Lung microvascular endothelial cell (primary cell): ENCODE measurements at places on chromosomes 1 and 21. TPM values are rescaled to one million over a fixed set of nuclear protein-coding genes. Genes with fewer than 3 reads are reported as not detected.
A peak's percentile ranks its signal among the peaks of the same experiment; 100 is the strongest.

GRCh38 chr1:61670445-61670844 lies 54.5 kb downstream of the TM2D1 start:
- DNase-seq: no peak

DNA sequence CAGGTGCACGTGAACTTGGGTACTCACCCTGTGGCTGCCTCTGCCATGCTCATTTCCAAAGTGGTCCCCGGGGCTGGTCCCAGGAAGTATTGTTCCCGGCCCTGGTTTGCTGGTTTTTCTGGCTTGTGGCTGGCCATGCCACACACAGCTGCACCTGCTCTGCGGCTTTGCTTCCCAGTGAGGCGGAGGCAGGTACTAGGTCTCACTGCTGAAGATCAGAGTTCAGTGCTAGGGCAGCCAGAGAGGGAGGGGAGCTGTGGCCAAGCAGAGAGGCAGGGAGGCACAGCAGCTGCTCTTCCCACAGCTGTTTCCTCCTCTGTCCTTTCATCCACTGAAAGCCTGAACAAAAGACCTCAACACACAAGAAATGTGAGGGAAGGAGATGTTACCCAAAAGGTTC lies 30.5 kb downstream of the ENO1 start:
- DNase-seq: no peak

The OR2G6 gene
- not detected in 2 replicates for total RNA-seq

DNA sequence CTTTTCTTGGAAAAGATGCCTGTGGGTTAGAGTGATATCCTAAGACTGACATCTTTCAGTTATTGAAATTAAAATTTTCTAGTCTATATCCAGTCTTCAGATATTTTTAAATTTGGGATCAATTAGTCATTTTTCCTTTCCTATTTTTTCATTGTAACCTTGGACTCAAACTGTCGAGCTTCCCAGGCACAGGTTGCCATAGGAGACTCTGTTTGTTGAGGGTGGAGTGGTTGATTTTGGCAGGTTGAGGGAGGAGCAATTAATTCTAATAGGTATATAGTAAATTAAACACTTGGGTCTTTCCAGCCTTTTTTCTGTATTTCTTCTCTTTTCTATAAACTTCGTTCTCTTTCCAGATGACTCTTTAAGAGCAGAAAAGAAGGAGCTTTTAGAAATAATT lies 326.8 kb downstream of the ASTN1 start:
- no peak for DNase-seq

The PTGFRN gene
- 98.2 and 146 TPM in 2 replicates for total RNA-seq

DNA sequence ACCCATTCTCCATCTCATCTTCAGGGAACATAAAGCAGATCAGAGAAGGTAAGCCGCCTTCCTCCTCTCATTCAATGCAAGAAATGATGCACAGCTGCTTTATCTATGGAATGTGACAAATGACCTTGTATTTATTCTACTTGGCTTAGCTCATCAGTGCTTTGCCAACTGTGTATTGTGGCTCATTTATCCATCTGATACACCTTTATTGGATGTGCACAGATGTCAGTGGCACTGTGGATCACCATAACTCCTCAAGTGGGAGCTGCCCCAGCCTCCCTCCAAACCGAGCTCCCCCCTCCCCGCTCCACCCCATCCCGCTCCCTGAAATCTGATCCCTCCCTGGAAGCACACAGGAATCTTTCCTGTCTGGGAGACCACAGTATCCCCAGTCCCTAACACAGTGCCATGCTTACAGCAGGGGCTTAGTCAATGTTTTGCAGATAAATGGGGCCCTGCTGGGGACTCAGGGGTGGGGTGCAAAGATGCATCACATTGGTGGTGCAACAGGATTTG lies 156.0 kb upstream of the RAB4A start:
- DNase-seq: no peak

GRCh38 chr1:196027127-196027526 lies 581.1 kb downstream of the KCNT2 start:
- DNase-seq: no peak

The IGSF3 gene
- 12.4 and 27.2 TPM in 2 replicates for total RNA-seq

- peak; percentile 52 for DNase-seq
Measured at GRCh38 chr1:213983493-213984386, 4.0 kb upstream of the PROX1 start.

GRCh38 chr1:79852004-79852403 lies 845.5 kb upstream of the ADGRL4 start:
- DNase-seq: no peak

The LACTBL1 gene
- total RNA-seq: not detected in 2 replicates

DNA sequence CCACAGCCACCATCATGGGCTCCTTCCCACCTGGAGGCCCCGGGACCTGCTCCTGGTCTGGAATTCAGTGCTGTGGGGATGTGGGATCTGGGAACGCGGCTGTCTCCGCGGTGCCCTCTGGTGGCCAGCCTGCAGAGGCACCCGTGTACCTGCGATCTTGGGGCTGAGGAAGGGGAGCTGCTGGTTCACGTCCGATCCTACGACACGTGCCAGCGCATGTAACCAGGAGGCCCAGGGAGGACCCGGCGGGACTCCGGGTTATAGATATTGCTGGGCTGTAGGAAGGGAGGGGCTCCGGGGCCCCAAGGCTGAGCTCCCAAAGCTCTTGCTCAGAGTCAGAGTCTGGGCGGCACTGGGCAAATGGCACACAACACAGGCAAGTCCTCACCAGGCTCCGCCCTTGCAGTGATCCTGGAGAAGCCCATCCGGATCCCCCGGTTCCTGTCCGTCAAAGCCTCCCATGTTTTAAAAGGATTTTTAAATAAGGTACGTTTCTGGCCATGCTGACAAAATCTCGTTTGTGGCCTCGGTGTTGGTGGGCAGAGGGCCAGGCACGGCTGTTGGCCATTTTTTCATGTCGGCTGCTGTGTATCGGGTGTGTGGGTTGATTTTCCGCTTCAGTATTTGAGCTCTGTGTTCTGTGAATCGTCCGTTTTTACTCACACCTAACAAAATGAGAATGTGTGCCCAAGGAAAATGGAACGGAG lies 20.1 kb downstream of the FAAP20 start:
- DNase-seq: peak; percentile 65

The NFASC gene
- under 0.01 TPM in 2 replicates for total RNA-seq

DNA sequence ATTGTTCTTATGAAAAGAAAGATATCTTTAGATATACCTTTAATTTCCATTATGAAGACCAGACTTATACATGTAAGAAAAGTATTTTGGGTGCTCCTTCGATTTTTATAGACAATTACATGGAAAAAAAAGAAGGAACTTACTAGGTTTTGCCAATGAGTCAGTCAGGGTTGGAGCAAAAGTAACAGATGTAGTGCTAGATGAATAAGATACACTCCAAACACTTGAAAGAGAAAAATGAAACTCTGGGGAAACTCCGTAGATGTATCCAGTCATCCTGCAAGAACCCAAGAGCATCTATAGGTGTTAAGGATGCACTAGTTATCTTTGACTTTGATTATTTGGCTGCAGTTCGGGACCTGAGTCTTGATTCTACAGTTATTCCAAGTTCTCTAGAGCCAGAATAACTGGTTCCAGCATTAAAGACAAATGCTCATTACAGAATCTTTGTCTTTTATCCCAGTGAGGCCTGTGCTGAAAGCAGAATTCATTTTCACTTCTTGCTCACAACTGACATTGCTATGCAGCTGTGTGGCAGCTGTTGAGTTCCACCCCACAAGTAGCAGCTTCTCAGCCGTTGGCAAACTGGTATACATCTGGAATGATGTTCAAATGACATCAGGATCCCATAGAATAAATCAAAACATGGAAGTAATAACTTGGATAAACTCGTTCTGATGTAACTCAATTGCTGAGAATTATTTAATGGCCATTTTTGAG lies 326.1 kb downstream of the ASTN1 start:
- no peak for DNase-seq

- peak; percentile 14 for DNase-seq
Measured at GRCh38 chr1:222754366-222755139, 17.6 kb downstream of the FAM177B start.

DNA sequence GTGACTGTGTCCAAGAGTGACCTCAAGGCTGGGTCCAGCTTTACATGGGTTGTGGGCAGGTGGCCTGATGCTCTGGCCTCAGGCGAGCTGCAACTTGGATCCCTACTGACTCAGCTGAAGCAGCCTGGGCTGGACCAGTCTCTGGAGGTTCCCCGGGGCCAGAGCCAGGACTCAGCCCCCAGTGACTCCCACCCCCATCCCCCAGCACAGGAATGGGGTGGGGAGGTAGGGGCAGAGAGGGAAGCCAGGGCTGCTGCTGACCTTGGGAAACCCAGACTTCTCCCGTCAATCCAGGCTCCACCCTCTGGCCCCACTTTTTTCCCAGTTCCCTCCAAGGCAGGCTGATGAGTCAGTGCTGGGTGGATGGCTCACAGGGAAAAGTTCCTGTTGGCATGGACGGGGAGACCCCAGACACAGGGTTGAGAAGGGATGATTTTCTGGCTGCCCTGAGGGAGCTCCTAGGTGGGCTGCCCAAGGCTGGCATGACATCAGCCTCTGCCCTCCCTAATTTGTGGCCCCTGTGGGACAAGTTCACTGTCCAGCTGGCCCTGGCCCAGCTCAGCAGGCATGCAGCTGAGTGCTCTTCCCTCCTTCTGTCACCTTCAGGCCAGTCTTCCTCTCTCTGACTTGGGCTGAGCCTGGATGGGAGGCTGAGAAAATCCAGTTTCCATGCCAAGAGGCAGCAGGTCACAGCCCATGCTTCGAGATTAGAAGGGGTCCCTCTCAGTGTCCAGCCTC lies 2.2 kb downstream of the ZC3H12A start:
- peak; percentile 49 for DNase-seq

DNA sequence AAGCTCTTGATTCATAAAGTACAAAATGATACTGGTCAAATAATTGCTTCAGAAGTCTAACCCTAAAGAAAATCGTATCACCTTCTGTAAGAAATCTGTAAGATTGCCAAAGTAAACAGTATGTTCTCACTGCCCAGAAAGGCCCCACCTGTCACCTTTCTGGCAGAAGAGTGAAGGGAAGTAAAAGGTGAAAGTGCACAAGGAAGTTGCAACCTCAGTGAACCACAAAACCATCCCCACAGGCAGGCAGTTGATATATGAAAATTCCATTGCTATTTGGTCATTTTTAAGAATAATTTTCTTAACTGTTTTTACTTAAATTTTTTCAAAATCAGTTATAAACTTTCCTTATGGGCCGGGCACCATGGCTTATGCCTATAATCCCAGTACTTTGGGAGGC lies 48.5 kb upstream of the FBXO28 start:
- DNase-seq: peak; percentile 47

- DNase-seq: no peak
Measured at GRCh38 chr1:32894681-32895080, 6.5 kb downstream of the TMEM54 start.

- DNase-seq: no peak
Measured at GRCh38 chr1:109761227-109762038, 2.3 kb downstream of the EPS8L3 start.

The BSDC1 gene
- total RNA-seq: 29.6 and 50.2 TPM in 2 replicates

The HYI gene
- total RNA-seq: 80.0 and 147 TPM in 2 replicates

- peak; percentile 96 for DNase-seq
Measured at GRCh38 chr21:32597205-32597604, 11.9 kb upstream of the TCP10L start.

The COL11A1 gene
- not detected in 2 replicates for total RNA-seq

- DNase-seq: no peak
Measured at GRCh38 chr1:208243527-208243966, 637 bp downstream of the PLXNA2 start.

The AADACL3 gene
- total RNA-seq: not detected in 2 replicates

GRCh38 chr1:210233495-210234328 lies 1.1 kb downstream of the SERTAD4 start:
- no peak for DNase-seq

- DNase-seq: no peak
Measured at GRCh38 chr1:36486439-36487335, 4.0 kb upstream of the CSF3R start.

DNA sequence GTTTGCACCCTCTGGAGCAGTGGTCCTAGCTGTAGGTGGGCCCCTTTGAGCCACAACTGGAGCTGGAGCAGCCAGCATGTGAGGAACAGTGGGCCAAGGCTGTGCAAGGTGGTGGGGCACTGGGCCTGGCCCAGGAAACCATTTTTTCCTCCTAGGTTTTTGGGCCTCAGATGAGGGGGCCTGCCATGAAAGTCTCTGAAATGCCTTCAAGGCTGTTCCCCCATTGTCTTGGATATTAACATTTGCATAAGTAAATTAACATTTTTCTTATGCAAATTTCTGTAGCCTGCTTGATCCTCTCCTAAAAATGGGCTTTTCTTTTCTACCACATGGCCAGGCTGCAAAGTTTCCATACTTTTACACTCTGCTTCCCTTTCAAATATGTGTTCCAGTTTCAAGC lies 212.0 kb downstream of the NTNG1 start:
- DNase-seq: no peak

The SLC5A9 gene
- under 0.01 and 0.22 TPM in 2 replicates for total RNA-seq

The LDLRAD1 gene
- total RNA-seq: not detected in 2 replicates

GRCh38 chr21:46492851-46493250 lies 34.2 kb downstream of the DIP2A start:
- DNase-seq: no peak

DNA sequence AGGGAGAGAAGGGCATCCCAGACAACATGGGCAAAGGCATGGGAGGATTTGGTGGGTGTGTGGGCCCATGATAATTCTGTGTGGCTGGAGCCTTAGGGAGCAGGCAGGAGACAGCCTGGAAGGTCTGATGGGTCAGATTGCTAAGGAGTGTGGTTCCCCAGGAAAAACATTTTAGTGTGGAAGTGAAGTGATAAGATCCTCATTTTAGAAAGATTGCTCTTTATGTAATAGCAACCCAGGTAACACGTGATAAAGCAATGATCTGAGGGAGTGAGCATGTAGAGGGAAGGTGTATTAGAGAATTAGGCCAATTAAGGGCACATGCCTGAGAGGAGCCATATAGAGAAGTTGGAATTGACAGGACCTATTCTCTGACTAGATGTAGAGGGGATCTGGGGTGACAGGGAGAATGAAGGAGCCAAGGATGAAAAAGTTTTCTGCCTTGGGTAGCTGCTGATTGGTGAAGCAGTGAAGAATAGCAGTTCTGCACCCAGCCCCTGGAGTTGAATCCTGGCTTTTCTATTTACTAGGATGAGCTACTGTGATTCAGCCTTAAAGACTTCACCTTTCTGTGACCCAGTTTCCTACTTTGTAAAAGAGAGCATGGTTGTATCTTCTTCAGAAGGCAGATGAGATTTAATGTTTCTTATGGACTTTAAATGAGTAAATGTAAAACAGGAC lies 18.7 kb upstream of the SLAMF6 start:
- DNase-seq: no peak

- no peak for DNase-seq
Measured at GRCh38 chr21:44377922-44378645, 24.7 kb downstream of the TRPM2 start.

DNA sequence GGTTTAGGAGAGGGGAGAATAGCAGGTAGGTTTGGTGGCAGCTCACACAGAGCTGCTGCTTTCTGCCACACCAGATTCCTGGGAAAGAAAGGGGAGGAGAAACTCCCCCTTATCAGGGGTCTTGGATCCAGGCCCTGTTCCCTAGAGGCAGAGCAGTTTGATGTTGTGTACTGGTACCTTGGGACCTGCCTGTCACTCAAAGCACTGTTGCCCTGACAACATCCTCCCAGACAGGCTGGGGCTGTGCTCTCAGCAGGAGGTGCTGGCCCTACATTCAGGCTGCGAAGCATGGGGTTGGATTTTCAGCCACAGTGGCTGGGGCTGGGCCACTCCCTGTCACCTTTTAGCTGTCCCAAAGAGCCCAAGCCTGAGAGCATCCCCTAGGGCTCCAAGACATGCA lies 188.0 kb downstream of the GRIK3 start:
- DNase-seq: no peak

The ACKR1 gene
- under 0.01 TPM in 1 of 2 replicates, not detected in the other for total RNA-seq

The OSCP1 gene
- 4.2 and 5.2 TPM in 2 replicates for total RNA-seq

The DNAH14 gene
- 3.5 and 4.8 TPM in 2 replicates for total RNA-seq

The FCRL5 gene
- total RNA-seq: not detected in 2 replicates
